Activated naive CD4-positive, alpha-beta T cell treated with anti-CD3 and anti-CD28 coated beads for 36 hours (primary cell): ENCODE measurements at places on chromosomes 2 and 18. TPM values are rescaled to one million over a fixed set of nuclear protein-coding genes. Genes with fewer than 3 reads are reported as not detected.

DNA sequence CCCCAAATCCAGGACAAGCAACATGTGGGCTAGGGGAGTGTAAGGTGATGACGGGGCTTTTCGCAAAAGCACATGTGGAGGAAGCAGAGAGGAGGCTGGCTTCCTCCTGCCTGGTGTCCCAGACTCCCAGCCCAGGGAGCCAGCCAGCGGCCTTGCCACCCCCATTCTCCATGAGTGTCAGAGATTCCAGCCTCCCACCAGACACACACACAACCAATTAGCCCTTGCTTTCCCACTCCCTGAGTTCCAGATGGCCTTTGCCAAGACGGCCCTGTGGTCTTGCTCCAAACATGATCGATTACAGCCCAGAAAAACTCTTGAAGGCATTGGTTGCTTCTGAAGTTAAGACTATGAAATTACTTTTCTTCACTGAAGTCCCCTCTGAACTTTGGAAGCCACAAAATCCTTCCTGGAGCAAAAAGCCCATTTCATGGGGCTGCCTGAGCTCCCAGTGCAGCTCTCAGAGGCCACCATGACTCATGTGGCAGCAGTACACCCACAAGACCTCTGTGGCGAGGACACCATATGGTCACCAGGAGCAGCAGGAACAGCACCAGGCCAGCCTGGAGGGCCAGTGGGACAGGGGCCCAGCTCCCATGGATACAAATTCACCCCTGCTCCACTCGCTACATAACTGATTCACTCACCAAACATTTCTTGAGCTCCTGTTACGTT is 69.1 kb upstream of the PID1 start:
- H3K4me3 ChIP-seq: no peak overlapping the region
- no peaks in the 10 kb centered on the region for H3K4me1 ChIP-seq
- H3K27me3 ChIP-seq: no peaks in the 10 kb centered on the region
- no peak overlapping the region for H3K27ac ChIP-seq

DNA sequence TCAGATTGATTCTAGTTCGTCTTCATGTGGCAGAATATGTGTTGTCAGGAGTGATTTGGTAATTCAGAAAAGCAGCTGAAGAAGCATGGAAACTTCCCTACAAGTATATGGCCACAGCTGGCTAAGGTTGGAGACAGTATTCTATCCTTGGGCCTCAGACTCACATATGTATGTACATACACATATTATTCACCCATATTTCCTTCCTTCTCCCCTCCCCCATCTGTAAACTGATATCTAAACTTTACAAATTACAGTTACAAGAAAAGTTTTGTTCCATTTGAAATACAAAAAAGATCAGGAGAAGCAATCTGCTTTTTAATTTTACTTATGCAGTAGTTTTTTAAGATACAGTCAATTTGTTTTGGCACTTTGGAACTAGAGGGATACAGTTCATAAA is 3.1 kb downstream of the SP3 start:
- peaks cover 36% of the 10 kb centered on the region for H3K36me3 ChIP-seq
- H3K27me3 ChIP-seq: no peaks in the 10 kb centered on the region
- peaks cover 46% of the 10 kb centered on the region for H3K4me1 ChIP-seq
- peak overlapping the region; percentile 92 for H3K27ac ChIP-seq
- peak overlapping the region; percentile 86 for H3K4me3 ChIP-seq
- no peak for DNase-seq

DNA sequence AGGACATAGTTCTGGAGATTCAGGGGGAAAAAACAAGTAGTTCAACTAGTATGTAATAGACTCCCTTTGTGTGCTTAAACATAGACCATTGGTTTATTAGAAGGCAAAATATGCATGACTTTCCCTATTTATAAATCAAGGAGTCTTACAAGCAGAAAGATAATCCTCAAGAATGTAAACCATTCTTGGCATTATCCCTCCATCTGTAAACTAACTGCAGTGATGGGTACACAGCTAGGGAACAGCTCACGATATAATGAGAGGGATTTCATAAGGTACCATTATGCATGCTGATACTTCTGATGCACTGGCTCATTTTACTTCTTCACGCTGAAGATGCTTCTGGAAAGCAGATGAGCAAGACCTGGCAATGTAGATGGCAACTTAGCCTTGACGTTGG is 878 bp downstream of the FBXO15 start:
- no peak for DNase-seq
- peaks cover 32% of the 10 kb centered on the region for H3K4me1 ChIP-seq
- H3K27ac ChIP-seq: peak overlapping the region; percentile 75
- no peaks in the 10 kb centered on the region for H3K27me3 ChIP-seq
- peaks cover 23% of the 10 kb centered on the region for H3K36me3 ChIP-seq

The COLEC12 gene
- total RNA-seq: not detected

The SF3B6 gene
- total RNA-seq: 151 TPM

GRCh38 chr2:28360058-28360717 is 32.5 kb upstream of the FOSL2 start:
- no peak overlapping the region for H3K4me3 ChIP-seq
- H3K36me3 ChIP-seq: no peaks in the 10 kb centered on the region
- no peak for DNase-seq

- no peak overlapping the region for H3K27ac ChIP-seq
- H3K4me3 ChIP-seq: no peak overlapping the region
- peaks cover 12% of the 10 kb centered on the region for H3K27me3 ChIP-seq
- DNase-seq: no peak
- H3K4me1 ChIP-seq: peaks cover 6% of the 10 kb centered on the region
- no peaks in the 10 kb centered on the region for H3K36me3 ChIP-seq
Measured at GRCh38 chr2:20457661-20458630, 11.1 kb downstream of the RHOB start.

The UGT1A5 gene
- total RNA-seq: not detected
